ENCODE measurements at places on chromosomes 6 and 20. TPM values are rescaled to one million over a fixed set of nuclear protein-coding genes. Genes with fewer than 3 reads are reported as not detected.

Gene CCDC170
- not detected for total RNA-seq

Gene KCNQ2
- total RNA-seq: 0.31 TPM

Gene LY6G6C
- not detected for total RNA-seq

Gene DUSP22
- total RNA-seq: 29.5 TPM

DNA sequence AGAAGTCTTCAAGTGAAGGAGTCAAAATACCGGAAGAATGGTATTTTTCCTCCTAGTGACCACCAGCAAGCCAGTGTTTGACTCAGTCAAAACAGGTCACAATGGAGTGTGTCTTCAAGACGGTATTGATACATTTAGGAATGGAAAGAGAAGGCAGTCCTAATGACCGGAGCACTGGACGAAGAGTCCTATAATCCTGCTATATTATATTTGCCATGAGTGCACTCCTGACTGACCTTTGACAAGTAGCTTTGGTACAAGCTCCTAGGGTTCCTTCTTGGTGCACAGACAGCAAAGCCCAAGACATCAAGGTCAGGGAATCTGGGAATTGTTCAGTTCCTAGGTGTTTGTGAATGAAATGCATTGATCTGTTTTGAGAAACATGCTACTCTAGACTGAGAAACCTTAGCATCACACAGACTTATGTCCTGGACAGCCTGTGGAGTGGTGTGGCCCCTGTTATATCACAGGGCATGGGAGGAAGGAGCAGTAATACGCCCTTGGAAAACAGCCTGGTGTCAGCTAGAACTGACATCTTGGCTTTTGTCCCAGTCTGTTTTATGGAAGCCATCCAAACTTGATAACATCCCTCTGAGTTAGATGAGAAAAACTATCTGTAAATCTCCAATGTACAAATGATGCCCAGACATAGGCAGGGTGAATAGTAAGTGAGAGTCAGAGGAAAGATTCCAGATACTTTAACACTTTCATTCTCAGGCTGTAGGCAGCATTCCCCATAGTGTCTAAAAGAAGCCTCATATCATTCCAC is 18.5 kb downstream of the NOX3 start:
- DNase-seq: peak; percentile 46

DNA sequence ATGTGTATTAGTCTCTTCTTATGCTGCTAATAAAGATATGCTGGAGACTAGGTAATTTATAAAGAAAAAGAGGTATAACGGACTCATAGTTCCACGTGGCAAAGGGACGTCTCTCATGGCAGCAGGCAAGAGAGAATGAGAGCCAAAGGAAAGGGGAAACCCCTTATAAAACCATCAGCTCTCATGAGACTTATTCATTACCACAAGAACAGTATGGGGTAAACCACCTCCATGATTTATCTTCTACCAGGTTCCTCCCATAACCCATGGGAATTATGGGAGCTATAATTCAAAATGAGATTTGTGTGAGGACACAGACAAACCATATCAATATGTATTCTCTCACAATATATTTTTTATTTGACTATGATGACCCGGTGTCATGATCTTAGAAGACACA is 109.1 kb downstream of the UTRN start:
- peak; percentile 70 for DNase-seq

DNA sequence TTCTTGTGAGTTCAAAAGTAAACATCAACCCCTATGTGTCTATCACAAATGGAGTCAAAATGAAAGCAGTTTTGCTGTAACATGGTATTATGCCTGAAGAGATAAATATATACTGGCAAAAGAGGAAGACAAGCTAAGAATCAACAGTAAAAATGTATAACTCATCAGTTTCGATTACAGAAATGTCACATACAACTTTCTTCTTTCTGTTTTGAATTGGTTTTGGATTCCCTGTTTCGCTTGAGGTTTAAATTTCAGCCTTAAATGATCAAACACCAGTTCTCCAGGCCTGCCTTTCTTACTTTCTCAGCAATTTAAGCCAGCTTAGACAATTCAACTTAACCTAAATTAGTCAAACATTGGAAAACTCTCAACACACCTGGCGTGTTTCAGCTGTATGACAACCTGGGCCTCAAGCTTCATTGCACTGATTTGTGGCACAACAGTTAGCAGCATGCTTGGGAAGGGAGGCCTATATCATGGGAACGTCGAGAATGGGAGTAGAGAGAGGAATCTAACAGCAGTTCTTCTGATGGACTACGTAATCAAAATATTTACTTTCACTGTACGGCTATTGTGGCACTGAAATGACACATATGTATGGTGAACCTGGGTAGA is 51.9 kb upstream of the MARCKS start:
- no peak for DNase-seq

DNA sequence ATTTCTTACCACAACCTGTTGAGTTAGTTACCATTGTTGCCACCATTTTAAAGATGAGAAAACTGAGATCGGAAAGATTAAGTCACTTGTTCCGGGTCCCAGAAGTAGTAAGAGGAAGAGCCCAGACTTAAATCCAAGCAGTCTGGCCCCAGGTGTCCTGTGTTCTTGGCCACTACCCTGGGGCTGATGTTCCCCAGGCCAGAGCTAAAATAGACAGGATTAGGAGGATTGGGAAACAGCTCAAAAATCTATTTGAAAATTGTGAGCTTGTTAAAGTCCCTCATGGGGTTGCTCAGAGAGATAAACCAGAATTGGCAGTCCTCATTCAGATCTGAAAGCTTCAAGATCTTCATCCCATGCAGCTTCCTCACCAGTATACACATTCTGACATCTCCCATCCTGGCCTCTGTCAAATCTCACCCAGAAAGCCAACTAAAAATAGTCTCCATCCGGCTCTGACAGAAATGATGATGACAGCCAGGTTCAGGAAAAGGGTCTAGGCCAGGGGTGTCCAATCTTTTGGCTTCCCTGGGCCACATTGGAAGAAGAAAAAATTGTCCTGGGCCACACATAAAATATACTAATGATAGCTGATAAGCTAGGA is 62.0 kb downstream of the GFOD1 start:
- DNase-seq: no peak

- DNase-seq: peak; percentile 47
Observed at GRCh38 chr6:1479095-1479494, 89.7 kb downstream of the FOXF2 start.

DNA sequence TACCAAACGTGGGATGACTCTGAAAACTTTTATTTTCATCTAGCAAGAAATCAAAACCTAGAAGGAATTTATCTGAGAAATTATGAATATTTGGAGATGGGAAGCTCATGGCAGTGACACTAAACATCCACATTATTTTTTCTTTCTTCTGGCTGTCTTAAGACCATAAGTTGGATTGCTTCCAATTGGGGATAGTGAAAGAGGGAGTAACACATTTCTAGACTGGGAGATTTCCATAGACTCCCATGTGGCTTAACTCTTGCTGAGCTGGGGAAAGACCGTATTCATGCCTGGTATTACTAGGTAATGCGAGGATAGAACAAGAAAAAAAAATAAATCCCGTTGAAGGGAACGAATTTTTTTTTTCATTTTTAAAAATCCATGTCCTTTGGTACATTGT is 120.0 kb downstream of the UTRN start:
- no peak for DNase-seq

DNA sequence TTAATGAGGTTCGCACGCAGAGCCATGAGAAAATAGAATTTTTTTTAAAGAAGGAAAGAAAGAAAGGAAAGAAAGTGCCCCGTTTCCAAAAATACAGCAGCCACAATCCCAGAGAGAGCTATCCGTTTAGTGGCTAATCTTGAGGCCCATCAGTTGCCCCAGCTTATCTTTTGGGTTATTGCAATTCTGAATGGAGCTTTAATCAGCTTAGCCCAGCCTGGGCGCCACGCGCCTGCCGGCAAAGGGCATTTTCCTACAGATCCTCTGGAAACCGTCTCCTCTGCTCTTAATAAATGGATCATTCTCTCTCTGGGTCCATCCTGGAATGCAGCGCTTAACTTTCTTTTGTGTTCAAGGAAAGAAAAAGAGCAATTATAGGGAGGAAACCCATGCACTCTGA is 413.3 kb downstream of the MAFB start:
- DNase-seq: no peak

- no peak for DNase-seq
Observed at GRCh38 chr6:14180609-14181008, 63.0 kb downstream of the CD83 start.

DNA sequence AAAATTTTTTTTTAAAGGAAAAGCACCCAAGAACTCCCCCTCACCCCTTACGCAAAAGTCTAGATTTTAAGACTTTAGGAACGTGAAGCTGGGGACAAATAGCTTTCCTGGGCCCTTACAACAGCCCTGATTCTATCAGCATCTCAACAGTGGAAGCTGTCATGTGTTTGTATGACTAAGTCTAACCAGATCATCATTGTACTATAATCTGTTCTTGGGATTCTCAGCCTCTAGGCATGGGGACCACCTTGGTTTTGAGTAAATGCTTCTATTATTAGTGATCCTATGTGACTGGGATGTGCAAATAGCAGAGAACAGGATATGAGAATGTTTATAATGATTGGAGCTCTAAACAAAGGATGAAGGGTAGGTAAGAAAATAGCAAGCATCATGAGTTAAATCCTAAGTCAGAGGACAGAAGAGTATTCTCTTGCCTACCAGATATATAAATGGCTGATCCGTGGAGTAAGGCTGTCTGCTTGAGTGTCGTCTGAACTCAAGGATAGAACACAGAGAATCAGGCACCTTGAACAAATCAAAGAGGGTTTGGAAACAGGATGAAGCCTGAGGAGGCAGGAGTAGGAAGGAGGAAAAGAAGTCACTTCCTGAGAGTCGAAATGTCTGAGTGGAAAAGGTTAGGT is 105.7 kb upstream of the FAM184A start:
- no peak for DNase-seq

GRCh38 chr6:38755874-38756273 is 40.8 kb downstream of the DNAH8 start:
- no peak for DNase-seq

GRCh38 chr6:8030920-8031319 is 33.3 kb downstream of the BLOC1S5 start:
- no peak for DNase-seq

Measured in A172 (cell line).